ENCODE measurements at places on chromosomes 1 and 21.

- DNase-seq, result no peak
These were observed 574 bp downstream of the ITPKB start for GRCh38 chr1:226738421-226738994.

- DNase-seq, result peak; percentile 41
These were observed 366.9 kb upstream of the VAMP3 start for GRCh38 chr1:7404046-7404742.

DNA sequence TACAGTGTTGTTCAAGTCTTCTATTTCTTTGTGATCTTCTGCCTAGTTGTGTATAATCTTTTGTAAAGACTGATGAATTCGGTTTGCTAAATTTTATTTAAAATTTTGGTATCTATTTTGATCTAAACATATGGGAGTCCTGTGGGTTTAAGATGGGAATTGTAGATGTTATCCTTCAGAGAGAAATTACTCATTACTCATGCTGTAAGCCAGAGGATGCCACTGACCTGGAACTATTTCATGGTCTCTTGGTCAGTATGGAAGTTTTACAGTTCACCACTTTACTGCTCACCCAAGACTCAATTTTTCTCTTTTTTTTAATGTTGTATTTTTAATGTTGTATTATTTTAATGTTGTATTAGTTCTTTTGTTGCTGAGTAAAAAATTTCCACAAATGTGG lies 138.6 kb upstream of the B3GALT2 start:
- DNase-seq, result no peak

DNA sequence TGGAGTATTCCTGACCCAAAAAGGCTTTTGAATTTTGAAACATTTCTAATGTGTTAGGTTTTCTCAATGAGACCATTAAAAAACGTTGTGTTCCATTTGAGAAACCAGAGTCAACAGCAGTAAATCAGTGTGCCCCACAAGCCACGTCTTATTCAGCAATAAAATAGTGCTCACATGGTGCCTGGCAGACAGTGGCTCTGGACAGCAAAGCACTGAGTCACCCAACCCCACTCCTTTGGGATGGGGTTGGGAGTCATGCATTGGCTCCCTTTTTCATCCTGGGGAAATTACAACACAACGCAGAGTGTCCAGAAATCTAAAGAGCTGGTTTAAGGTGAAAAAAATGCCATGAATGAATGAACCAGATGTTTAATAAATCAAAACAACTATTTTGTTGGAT lies 46.5 kb downstream of the KCNJ15 start:
- no peak for DNase-seq

DNA sequence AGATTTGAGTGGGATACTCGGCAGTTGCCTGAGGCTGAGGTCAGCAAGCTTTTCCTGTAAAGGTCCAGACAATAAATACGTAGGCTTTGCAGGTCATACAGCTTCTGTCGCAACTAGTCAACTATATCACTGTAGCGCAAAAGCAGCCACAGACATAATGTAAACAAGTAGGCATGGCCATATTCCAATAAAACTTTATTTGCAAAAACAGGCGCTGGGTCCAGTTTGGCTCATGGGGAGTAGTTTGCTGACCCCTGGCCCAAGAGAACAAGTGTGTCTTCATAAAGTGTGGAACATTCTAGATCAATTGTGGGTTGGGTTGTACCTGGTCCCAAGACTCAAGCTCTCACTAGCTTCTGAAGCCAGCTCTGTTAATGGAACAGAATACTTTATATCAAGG lies 78.8 kb downstream of the MIS18A start:
- no peak for DNase-seq

- no peak for DNase-seq
These were observed 9.4 kb upstream of the SLC25A24 start for GRCh38 chr1:108209456-108210108.

DNA sequence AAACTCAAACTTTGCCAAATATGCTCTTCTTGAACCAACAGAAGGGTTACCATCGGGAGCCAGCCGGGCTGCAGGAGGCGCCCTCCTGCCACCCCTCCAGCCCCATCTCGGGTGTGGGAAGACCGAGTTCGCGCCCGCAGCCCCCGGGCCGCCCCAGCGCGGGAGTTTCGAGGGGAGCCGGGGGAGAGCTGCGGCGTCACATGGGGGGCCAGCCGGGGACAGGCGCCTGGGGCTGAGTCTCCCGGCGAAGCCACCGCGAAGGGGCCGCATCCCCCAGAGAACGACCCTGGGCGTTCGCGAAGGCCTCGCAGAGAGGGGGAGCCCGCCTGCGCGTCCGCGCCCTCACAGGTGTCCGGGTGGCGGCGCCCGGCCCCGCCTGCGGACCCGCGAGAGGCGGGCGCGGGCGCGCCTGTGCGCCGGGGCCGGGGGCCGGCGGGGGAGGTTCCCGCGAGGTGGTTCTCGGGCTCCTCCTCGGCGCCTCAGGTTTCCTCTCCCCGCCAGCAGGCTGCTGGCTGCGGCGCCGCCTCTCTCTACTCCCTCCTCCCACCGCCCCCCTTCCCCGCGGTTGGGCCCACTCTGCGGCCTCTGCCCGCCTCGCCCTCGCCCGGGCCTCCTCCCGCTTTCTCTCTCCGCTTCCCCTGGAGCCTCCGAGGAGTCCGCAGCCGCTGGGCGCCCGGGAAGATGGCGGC lies at the start of gene RAVER2:
TSS of gene RAVER2 (plus strand) at position 584 of the 689 bp plus-strand sequence. CDS start at position 682, 98 bp downstream.
- peak; percentile 88 for DNase-seq

- DNase-seq, result peak; percentile 61
These were observed 8.1 kb downstream of the KRTAP10-1 start for GRCh38 chr21:44531606-44532564.

- no peak for DNase-seq
These were observed 57.3 kb downstream of the SDCCAG8 start for GRCh38 chr1:243312952-243313634.

DNA sequence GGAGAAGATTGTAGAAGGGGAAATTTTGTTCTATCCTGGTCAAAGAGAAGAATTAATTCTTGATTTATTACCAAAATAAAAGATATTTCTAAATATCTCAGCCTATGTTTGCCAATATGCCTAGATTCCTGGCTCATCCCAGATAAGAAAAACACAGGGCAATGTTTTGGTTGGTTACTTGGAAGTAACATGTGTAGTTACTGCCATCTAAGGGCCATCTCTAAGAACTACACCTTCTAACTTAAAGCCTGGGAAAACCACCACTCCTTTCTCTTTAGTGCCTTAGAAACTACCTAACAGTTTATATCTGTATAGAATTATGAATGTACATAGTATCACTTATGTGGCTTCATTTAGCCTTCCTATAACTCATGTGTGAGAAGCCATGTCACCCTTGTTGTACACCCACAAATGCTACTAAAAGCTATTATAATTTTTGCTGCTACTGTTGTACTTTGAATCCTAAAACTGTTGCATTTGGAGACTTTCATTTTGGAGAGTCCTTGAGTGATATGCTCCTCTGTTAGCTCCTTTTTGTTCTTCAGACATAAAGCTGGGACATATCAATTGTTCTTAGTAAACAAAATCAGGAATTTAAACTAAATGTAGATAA lies 4.5 kb downstream of the AIM2 start:
- no peak for DNase-seq

DNA sequence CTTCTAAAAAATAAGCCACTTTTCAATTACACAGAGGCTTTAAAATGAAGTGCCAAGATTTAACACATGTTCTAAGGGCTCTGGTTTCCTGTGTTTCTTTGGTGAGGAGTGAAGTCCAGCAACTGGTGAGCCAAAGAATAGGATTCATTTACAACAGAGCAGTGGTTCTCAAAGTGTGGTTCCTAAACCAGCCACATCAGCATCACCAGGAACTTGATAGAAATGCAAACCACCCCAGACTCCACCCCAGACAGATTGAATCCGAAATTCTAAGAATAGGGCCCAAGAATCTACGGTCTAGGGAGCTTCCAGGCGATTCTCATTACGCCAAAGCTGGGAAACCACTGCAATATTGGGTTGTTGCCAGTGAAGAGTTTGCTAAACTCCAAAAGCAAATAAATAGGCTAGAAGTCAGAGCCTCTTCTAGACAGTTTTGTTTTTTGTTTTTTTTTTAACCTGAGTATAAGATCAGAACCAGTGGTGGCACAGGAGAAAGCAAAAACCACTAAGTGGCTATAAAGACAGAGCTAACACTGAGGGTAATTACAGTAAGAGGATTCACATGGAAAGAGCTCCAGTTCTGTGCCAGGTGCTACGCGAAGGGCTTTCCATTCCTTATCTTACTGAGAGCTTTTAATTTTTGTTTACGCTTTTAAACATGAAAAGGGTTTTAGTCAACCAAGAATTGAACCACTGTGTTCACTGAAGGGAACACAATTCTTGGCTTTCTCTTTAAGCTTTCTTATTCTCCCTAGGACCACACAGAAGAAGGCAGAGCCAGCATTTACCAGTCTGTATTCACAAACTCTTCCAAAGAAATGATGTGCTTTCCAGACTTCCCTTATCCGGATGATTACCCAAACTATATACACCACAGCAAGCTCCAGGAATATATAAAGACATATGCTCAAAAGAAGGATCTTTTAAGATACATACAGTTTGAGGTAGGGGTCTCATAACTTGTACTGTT lies 42.4 kb upstream of the FMO2 start:
- DNase-seq, result peak; percentile 77

DNA sequence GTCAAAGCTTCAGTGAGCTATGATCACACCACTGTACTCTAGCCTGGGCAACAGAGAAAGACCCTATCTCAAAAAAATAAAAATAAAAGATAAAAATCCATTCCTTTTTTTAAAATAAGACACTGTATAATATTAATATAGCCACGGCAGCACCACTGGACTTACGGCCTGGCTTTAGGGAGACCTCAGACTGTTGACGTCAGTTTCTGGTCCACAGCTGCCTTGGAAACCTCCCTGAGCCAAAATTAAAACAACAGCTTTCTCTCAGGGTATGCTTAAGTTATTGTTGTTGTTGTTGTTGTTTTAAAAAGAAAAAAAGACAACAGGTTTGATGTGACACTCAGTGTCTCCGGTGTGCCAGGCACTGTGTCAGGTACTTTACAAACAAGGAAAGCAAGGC lies 42.0 kb downstream of the CAPZB start:
- DNase-seq, result no peak

GRCh38 chr1:213099682-213100399 lies 48.8 kb downstream of the RPS6KC1 start:
- DNase-seq, result no peak

GRCh38 chr21:44484498-44485253 lies 29.4 kb downstream of the LRRC3 start:
- no peak for DNase-seq

GRCh38 chr1:233679030-233679429 lies 65.1 kb downstream of the KCNK1 start:
- DNase-seq, result no peak

DNA sequence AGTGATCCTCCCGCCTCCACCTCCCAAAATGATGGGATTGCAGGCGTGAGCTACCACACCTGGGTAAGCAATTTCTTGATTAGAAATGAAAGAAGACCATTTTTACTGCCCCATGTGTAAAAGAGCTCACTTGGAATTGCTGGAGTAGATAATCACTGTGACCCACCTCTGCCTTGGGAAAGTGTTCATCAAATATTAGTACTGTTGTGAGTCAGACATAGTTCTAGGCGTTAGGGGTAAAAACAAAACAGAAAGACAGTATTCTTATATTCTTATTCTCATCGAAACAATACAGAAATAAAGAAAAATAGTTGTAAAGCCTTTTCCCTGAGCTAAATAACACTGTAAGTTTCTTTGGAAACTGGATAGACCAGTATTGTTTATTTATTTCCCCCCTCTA lies 36.2 kb downstream of the CELF3 start:
- DNase-seq, result no peak

DNA sequence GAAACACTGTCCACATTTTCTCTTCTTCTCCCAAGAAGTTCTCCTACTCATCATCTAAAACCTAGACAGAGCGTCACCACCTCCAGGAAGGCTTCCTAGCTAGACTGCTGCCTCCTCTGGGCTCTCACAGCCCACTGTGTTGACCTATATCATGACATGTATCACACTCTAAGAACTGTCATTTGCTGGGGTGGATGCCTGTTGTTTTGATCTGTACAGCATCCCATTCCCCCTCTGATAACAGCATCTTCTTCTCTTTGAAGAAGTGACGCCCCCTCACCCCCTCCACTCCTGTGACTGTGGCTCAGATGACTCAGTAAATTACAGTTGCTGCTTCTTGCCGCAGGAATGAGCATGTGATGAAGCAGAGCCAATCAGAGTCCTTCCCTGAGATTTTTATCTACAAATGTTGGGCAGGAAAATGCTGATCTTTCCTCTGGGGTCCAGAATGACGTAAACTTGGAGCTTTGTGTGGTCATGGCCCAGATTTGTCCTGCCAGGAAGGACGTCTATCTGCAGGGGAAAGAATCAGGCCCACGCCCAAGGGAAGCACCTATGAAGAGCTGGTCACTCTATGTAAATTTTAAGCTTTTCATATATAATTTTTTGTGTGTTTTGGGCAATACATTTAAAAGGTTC lies 28.0 kb upstream of the FOXO6 start:
- no peak for DNase-seq

GRCh38 chr1:207852576-207853371 lies 58.2 kb downstream of the CD34 start:
- DNase-seq, result no peak

GRCh38 chr1:8858888-8859706 lies 19.4 kb downstream of the ENO1 start:
- DNase-seq, result no peak

DNA sequence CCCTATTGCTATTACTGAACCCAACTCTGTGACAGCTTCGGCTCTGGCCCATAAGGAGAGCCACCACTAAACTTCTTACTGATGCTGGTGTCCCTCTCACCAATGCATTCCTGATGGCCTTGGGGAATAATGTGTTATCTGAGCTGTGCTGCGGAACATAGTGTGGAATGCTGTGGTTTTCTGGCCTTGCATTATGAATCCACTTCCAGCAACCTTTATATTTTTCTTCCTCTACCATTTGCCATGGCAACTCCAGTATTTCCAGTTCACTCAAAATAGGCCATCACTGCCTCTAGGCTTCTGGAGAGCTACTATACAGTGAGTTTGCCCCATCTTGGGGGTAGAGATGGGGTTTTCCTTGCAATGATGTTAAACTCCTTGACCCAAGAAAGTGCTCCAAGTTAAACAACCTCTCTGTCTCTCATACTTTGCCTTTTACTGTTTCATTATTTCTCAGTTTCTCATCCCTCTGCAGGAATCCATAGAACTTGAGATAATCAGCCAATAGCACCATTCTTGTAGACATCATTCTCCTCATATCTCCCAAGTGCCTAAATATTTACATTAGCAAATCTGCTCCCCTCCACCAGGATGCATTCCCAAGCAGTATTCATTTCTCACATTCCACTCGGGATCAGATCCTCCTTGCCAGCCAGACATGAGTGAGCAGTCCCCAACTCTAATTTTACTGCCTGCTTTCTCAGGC lies 11.1 kb upstream of the RAVER2 start:
- DNase-seq, result no peak

- no peak for DNase-seq
These were observed 13.0 kb downstream of the RGS1 start for GRCh38 chr1:192588546-192588945.

DNA sequence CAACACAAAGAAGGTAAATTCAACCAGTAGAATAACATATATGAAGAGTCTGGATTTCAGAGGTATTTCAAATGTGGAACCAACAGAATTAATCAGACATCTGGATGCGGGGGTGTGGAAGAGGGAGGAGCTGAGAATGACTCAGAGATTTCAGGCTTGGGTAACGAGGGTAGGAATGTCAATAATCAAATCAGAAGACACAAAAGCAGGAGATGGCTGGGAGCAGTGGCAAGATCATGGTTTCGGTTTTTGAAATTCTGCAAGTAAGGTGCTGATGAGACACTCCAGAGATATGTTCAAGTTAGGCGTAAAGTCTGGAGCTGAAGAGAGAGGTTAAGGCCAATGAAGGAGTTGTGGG lies 64.0 kb downstream of the PLPPR5 start:
- no peak for DNase-seq
